ENCODE measurements at places on chromosomes 2 and 18.

DNA sequence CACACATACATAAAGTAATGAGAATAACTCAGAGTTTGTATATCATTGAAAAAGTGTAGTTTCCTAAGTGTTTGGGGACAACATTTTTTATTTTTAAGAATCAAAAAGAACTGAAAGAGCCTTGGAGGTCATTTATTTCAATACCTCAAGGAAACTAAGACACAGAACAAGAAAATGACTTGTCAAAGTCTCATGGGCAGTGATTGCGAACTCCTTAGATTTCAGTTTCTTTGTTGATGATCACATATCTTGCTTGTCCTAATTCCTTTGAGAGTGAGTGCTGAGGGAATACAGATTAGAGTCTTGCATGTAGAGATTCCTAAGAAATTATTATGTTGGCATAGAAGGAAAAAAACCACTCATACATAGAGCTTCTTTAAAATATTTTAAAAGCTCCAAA, 243.8 kb downstream of the CAMKMT start:
- no peaks in the 10 kb centered on the region for H3K4me1 ChIP-seq
- no peak overlapping the region for H3K4me3 ChIP-seq
- H3K36me3 ChIP-seq: peaks cover 4% of the 10 kb centered on the region
- H3K27ac ChIP-seq: no peak overlapping the region

DNA sequence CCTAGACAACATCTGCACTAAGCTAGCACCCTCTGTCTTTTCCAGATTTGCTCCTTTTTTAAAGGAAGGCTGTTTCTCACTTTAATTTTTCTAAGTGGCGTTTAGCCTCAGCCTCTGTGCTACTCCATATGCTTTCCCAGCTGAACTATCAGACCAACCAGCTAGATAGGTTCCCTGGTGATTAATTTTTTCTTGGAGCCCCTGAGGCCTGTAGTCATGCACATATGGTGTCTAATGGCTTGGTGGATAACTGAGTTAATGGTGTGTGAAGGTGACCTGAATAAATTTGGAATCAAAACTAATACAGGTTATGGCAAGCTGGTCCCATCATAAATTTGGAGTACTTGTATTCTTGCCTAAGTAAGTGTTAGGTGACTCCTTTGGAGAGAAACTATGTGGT, 135.5 kb downstream of the MGAT5 start:
- H3K4me1 ChIP-seq: peaks cover 11% of the 10 kb centered on the region
- H3K36me3 ChIP-seq: peaks cover 4% of the 10 kb centered on the region
- no peaks in the 10 kb centered on the region for H3K27me3 ChIP-seq
- no peak for DNase-seq

DNA sequence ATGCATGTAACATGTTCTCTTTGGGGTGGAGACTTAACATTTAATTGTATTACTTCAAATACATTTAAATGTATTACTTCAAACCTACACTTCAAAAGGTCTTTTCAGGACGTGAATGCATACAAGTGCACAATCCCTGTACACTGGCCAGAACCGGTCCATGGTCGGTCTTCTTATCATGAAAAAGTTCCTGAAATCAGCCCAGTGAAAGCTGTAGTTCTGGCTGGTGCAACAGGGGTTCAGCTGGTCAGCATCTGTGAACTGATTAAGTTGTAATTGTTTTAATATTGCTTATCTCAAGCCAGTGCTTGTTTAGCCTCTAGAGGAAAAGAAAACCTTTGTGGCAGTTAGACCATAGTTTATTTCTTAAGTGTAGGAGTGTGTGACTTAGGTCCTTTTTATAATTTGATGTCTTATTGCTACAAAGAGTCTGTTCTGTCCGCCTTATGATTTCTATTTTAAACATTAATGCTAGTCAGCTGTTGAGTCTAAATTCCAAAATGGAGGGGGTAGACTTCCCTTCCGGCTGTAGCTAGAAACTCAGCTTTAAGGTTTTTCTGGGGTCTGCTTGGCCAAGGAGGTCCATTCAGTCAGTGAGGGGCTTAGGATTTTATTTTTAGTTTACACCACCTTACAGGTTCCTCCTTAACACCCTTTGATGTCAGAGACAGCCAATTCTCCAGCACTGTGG, 768 bp upstream of the CYBRD1 start:
- H3K36me3 ChIP-seq: no peaks in the 10 kb centered on the region
- H3K27ac ChIP-seq: no peak overlapping the region
- no peak for DNase-seq

DNA sequence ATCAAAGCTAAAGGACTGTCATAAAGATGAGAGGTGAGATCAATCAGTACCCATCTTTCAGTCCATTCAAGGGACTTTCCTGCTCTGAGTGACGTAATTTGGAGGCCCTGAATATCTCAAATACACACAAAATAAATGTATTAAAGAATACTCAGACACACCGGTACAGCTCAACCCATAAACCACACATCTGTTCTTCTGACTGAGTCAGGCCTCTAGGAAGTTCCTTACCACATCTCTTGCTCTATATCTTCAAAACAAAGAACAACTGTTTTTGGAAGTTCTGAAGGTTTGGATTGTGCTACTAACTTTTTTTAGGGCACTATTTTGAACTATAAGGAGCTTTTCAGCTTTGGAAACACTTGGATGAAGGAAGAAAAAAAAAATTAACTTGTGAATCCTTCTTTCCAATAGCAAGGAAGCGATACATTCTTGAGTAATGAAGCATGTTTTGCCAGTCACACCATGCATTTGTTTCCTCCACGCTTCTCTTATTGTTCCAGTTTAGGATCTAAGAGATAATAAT, 866.5 kb upstream of the VRK2 start:
- no peak overlapping the region for H3K27ac ChIP-seq
- H3K36me3 ChIP-seq: no peaks in the 10 kb centered on the region
- H3K27me3 ChIP-seq: no peaks in the 10 kb centered on the region
- no peaks in the 10 kb centered on the region for H3K4me1 ChIP-seq
- H3K4me3 ChIP-seq: no peak overlapping the region
- DNase-seq: no peak

DNA sequence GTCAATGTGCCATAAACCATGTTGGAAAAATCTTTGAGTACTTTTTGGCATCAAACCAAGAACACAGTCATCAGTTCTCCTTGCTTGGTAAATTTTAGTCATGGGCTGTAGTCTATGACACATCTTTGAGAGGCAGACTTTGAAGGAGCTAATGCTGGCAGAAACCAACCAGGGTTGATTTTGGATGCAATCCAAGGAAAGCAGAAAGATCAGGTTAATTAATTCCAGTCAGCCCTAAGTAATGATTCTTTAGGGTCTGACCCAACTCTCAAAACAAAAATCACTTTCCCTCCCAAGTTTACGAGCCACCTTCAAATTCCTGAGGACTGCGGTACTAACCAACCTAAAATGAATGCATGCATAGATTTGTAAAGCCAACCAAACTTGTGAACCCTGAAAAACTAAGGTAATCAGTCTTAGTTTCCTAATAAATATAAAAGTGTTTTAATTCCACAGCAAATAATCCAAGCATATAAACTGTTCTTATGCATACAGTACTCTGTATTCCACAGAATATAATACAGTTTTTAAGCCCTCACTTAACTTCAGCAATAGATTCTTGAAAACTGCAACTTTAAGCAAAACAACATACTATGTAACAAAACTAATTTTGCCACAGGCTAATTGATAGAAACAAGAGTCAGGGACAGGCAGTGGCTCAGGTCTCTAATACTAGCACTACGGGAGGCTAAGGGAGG, 22.0 kb downstream of the AP1S3 start:
- no peak overlapping the region for H3K4me3 ChIP-seq
- H3K27me3 ChIP-seq: no peaks in the 10 kb centered on the region
- no peak for DNase-seq
- no peak overlapping the region for H3K27ac ChIP-seq
- H3K36me3 ChIP-seq: peaks cover 1% of the 10 kb centered on the region
- no peaks in the 10 kb centered on the region for H3K4me1 ChIP-seq

DNA sequence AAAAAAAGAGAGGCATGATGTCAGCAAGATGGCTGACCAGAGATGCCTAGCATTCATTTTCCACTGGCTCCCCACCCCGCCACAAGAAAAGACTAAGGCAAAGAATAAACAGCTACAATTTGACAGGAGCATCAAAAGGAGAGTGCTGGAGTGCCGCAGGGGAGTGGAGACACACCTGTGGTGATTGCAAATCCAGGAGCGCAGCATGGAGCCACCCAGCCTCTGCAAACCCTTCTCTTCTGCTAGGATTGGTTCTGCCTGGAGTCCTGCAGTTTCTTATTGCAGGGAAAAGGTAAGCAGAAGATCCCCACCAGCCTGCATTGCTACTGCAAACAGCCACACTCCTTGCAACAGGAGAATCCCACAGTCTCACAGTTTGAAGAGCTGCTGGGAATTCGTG, 26.1 kb downstream of the BOLL start:
- peaks cover 3% of the 10 kb centered on the region for H3K36me3 ChIP-seq
- H3K4me3 ChIP-seq: no peak overlapping the region
- DNase-seq: no peak
- H3K4me1 ChIP-seq: no peaks in the 10 kb centered on the region
- H3K27ac ChIP-seq: no peak overlapping the region
- H3K27me3 ChIP-seq: peaks cover 40% of the 10 kb centered on the region

GRCh38 chr2:209619782-209620181, 151.8 kb upstream of the UNC80 start:
- no peaks in the 10 kb centered on the region for H3K4me1 ChIP-seq
- no peaks in the 10 kb centered on the region for H3K27me3 ChIP-seq
- no peak overlapping the region for H3K4me3 ChIP-seq
- no peaks in the 10 kb centered on the region for H3K36me3 ChIP-seq
- H3K27ac ChIP-seq: no peak overlapping the region
- DNase-seq: no peak

DNA sequence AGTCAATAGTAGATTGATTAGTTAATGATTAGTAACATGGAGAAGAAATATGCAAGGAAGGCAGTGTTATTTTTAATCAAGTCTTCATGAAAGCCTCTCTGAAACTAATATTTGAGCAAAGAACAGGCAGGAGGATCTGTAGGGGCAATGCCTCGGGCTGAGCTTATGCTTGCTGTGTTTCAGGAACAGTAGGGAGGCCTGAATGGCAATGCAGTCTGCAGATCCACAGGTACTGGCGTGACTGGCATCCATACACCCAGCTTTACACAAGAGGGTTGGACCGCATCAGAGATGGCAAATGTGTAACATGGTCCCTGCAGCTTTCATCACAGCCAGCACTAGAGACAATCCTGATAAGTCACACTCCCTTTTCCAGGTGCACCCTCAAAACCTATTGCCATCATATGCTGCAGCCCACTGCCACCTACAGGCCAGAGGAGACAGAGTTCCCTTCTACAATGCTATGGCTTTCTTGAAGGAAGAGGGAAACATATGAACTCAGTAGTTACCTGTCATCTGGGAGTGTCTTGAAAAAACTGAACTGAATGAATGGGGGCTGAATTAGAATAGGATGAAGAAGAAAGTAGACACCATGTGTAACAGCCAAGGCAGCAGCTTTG, 582.4 kb upstream of the RAB6C start:
- H3K27ac ChIP-seq: no peak overlapping the region
- H3K4me3 ChIP-seq: no peak overlapping the region
- peak; percentile 40 for DNase-seq
- H3K4me1 ChIP-seq: no peaks in the 10 kb centered on the region

DNA sequence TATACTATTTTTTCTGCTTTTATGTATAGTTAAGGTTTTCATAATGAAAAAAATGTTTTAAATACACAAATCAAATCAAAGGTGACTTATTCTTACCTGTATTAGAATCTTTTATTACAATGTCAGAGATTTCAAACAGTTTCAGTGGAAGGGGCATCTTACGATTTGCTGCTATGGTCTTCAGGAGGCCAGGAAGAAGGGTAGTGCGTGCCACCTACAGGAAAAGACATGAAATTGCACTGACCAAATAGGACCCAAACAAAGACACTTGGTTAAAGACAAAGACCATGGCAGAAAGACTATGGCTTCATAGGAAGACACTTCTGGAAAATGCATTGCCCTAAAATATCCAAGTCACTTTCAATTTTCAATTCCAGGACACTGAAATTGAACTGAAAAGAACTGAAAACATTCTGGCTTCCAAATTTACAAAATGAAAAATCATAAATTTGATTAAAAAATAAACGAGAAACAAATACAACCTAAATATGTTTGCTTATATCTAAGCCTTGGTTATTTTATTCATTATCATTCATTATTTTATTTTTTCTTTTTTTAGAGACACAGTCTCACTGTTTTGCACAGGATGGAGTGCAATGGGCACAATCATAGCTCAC, 42.1 kb downstream of the FARSB start:
- no peaks in the 10 kb centered on the region for H3K27me3 ChIP-seq
- no peak overlapping the region for H3K4me3 ChIP-seq
- DNase-seq: no peak
- H3K4me1 ChIP-seq: peaks cover 7% of the 10 kb centered on the region

- H3K4me1 ChIP-seq: peaks cover 5% of the 10 kb centered on the region
- H3K27me3 ChIP-seq: no peaks in the 10 kb centered on the region
- no peak overlapping the region for H3K4me3 ChIP-seq
- no peak overlapping the region for H3K27ac ChIP-seq
- peak; percentile 8 for DNase-seq
Measured at GRCh38 chr2:197348721-197349360, 38.3 kb upstream of the ANKRD44 start.

DNA sequence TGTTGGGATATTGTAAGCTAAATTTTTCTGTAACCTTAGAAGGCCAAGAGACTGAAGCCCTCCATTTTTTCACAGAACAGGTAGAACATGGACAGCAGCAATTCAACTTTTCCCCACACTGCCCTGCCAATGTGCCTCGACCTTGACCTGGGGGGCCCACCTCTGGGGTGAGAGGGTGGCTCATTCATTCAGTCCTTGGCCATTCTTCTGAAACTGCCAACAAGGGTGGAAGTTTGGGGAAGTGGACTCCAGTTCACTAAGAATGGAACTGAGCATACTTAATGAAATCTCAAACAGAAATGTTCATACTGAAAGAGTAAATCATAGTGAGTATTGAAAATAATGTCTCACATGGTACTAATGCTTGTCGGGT, 1.1 kb downstream of the EEF1B2 start:
- H3K27ac ChIP-seq: peak overlapping the region; percentile 97
- H3K27me3 ChIP-seq: no peaks in the 10 kb centered on the region
- peaks cover 49% of the 10 kb centered on the region for H3K36me3 ChIP-seq

GRCh38 chr2:108988796-108989713, at the start of gene EDAR:
Gene EDAR (minus strand): TSS chr2:108989220. CDS start chr2:108931014, 58,206 bp downstream.
- H3K36me3 ChIP-seq: no peaks in the 10 kb centered on the region
- H3K4me1 ChIP-seq: no peaks in the 10 kb centered on the region
- H3K27me3 ChIP-seq: peaks cover 19% of the 10 kb centered on the region
- H3K4me3 ChIP-seq: no peak within 1 kb of the TSS
- H3K27ac ChIP-seq: no peak within 1 kb of the TSS

- H3K27me3 ChIP-seq: no peaks in the 10 kb centered on the region
- H3K4me3 ChIP-seq: no peak overlapping the region
- no peaks in the 10 kb centered on the region for H3K4me1 ChIP-seq
- no peaks in the 10 kb centered on the region for H3K36me3 ChIP-seq
- no peak for DNase-seq
Measured at GRCh38 chr18:7084080-7085065, 33.2 kb downstream of the LAMA1 start.

GRCh38 chr2:215447673-215448081, 11.8 kb upstream of the FN1 start:
- no peaks in the 10 kb centered on the region for H3K36me3 ChIP-seq
- peaks cover 55% of the 10 kb centered on the region for H3K27me3 ChIP-seq
- H3K27ac ChIP-seq: no peak overlapping the region
- H3K4me1 ChIP-seq: no peaks in the 10 kb centered on the region
- no peak overlapping the region for H3K4me3 ChIP-seq

GRCh38 chr18:36355511-36355910, 58.0 kb downstream of the FHOD3 start:
- no peaks in the 10 kb centered on the region for H3K4me1 ChIP-seq
- peaks cover 11% of the 10 kb centered on the region for H3K27me3 ChIP-seq
- no peak overlapping the region for H3K4me3 ChIP-seq
- H3K36me3 ChIP-seq: no peaks in the 10 kb centered on the region
- no peak for DNase-seq

- H3K4me1 ChIP-seq: no peaks in the 10 kb centered on the region
- H3K4me3 ChIP-seq: no peak overlapping the region
- H3K36me3 ChIP-seq: no peaks in the 10 kb centered on the region
- no peak for DNase-seq
Measured at GRCh38 chr2:157523270-157524247, 79.7 kb upstream of the CYTIP start.

All from activated CD8-positive, alpha-beta memory T cell treated with anti-CD3 and anti-CD28 coated beads, Interleukin-2, amount 10 ng/mL, durations not matched to agents 7 days and 5 days (primary cell).